ENCODE measurements at places on chromosomes 5 and 9.
A peak's percentile ranks its signal among the peaks of the same experiment; 100 is the strongest.

DNA sequence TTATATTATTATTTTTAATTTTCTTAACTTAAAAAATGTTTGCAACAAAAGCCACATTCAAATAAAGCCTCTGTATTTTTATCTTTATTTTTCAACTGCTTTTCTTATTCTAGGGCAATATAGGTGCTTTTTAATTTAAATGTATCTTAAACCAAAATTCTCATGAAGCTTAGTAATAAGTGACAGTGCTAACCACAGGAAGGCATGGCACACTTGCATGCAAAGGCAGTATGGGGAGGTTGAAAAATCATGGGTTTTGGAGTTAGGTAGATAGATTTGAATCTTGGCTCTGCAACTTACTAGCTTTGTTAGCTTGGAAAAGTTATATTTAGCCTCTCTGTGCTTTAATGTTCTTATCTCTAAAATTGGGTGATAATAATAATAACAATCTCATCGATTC is 458.0 kb downstream of the DMAC1 start:
- no peak for DNase-seq

- DNase-seq, result no peak
Measured at GRCh38 chr9:93115486-93116071, 18.5 kb downstream of the NINJ1 start.

DNA sequence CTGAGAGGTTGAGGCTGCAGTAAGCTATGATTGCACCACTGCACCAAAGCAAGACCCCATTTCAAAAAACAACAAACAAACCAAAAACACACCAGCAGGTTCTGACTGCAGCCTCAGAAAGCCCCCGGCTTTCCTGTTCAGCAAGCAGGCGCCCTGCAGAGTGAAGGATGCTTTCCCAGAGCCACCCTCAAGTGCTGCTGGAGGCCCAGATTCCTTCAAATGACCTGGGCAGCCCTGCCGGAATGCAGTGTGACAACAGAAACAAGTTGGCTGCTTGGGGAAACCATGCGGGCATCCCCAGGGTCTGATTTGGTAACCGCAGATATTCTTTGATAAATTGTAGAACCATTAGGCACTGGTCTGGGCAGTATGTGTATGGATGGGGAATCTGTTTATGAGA is 35.7 kb upstream of the GNE start:
- DNase-seq, result no peak

- DNase-seq, result no peak
Measured at GRCh38 chr5:134938030-134938429, 29.7 kb upstream of the CATSPER3 start.

GRCh38 chr5:155943516-155944407 is 383.2 kb upstream of the SGCD start:
- peak; percentile 3 for DNase-seq

GRCh38 chr9:14296495-14297113 is 17.3 kb downstream of the NFIB start:
- DNase-seq, result no peak

DNA sequence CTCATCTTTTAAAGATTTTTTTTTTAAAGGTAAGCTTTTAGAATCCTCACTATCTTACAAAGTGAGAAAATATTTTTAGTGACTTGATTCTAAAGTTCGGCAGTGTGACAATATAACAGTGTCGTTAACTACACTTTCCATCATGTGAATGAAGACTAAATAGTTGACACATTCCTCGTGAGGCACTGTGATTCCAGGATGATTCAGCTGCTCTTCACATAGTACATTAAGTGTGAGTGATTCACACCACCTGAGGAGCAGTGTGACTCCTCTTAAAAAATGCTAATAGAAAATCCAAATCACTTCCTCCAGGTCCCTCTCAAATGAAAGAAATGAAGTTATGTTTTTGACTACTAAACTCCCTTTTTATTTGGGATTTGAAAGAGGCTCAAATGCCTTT is 589.5 kb downstream of the GABRG2 start:
- DNase-seq, result no peak

- no peak for DNase-seq
Measured at GRCh38 chr5:36945687-36946086, 69.1 kb downstream of the NIPBL start.

DNA sequence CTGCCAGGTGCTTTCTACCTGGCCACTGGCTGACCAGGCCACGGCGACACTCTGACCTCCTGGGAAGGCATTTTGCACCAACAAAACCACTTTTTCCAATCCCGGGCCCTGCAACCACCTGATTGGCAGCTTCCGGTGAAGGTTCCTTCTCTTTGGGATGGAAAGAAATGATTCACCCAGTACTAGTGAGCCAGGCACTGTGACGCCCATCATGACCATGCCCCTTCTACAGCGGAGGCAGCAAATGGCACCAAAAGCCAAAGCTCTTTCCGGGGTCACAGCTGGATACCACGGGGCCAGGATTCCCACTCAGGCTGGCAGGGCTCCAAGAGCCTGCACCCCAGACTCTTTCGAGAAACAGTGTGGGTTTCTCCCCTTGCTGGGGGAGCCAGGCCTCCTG is 4.7 kb downstream of the NOTCH1 start:
- no peak for DNase-seq

- DNase-seq, result no peak
Measured at GRCh38 chr5:51138164-51138563, 245.1 kb upstream of the ISL1 start.

- DNase-seq, result no peak
Measured at GRCh38 chr5:19122923-19123322, 865.1 kb downstream of the CDH18 start.

DNA sequence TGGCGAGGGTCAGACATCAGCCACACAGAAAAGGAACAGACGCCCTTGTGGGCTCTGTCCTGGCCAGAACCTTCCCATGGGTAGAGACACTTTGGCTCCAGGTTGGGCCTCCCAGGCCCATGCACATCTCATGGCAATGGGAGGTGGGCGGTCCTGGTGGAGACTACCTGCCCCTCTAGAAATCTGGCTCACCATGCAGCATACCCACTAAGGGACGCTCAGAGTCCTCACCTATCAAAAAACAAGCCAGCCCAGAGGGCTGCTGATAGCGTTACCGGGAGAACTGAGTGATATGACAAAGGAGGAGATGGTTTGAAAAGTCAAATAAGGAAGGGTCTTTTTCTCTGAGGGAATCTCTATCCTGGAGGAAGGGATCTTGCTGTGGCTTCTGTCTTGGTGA is 62.1 kb downstream of the C5orf15 start:
- no peak for DNase-seq

GRCh38 chr9:85108746-85109145 is 439.2 kb downstream of the NTRK2 start:
- no peak for DNase-seq

- DNase-seq, result peak; percentile 81
Measured at GRCh38 chr9:35736201-35736633, 3.8 kb downstream of the CREB3 start.

DNA sequence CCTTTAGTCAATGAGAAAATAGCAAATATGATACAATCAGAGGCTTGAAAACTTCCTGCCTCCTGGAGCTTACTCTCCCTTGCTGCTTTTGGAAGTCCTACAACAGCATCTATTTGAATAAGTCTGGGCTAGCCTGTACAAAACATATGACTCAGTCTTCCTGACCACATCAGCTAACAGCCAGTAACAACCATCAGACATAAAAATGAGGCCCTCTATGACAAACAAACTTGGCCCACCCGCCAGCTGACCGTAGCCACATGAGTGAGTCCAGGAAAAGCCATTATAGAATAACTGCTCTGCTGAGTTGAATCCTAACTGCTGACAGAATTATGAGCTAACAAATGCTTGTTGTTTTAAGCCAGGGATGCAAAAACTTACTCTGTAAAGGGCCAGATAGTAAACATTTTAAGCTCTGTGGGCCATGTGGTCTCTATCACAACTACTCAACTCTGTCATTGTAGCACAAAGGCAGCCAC is 347.6 kb downstream of the PTPRD start:
- peak; percentile 95 for DNase-seq
